T-helper 17 cell (primary cell): ENCODE measurements at places on chromosomes 7 and 10.

- no peak for DNase-seq
Measured at GRCh38 chr10:109696981-109697775, 226.1 kb downstream of the XPNPEP1 start.

DNA sequence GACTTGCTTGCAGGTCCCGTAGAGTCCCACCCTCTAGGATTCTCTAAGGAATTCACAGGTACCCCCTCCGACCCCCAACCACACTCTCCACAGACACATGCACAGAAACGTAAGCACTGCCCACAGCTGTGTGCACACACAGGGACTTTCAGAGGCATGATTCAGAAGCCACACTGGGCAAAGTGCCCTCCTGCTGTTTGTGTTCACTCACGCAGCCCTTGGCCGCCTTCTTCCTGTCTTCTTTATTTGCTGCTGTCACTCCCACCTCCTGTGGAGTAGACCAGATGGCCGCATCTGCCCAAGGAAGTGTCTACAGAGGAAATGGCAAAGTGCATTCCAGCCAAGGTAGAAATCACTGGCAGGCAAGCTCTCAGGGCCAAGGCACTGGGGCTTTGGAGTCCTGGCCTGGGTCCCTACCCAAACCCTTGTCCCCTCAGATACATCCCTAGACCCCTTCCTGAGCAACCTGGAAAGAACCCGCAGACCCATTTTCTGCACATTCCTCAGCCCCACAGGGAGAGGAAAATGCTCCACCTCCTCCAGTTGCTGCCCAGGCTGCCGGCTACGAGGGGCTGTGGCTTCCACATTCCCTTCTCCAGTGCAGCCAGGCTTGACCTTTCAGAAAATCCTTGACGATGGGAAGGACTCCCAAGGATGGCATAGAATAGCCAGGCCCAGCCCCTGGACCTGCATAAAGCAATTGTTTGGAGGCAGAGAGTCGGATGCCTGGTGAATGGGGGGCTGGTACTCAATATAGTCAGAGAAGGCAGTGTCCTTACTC, 21.6 kb upstream of the GIMAP8 start:
- no peak for DNase-seq

DNA sequence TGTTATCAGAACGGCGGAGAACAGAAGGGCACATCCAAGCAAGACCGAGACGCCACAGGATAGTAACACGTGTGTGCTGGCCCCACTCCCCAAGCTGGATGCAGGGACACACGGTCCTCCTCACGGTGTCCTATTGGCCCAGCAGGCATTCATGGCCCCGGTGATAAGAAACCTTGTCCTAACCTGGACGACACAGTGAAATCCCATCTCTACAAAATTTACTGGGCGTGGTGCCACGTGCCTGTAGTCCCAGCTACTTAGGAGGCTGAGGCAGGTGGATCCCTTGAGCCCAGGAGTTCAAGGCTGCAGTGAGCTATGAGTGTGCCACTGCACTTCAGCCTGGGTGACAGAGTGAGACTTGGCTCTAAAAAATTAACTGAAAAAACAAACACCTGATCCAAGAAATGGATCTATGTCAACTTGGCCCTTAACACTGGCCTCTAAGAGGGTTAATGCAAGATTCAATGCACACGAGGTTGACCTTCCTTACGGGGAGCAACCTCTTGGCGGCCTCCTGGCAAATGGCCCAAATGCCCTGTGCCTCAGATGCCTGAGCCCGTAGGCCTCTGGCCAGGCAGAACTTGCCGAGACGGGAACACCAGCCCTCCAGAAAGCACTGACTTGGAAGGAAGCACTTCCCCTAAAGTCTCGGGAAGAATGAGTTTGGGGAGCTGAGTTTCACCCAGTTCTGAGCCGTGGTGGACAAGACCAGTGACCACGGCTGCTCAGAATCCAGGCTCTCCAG, 72.3 kb downstream of the ZRANB1 start:
- DNase-seq = no peak

DNA sequence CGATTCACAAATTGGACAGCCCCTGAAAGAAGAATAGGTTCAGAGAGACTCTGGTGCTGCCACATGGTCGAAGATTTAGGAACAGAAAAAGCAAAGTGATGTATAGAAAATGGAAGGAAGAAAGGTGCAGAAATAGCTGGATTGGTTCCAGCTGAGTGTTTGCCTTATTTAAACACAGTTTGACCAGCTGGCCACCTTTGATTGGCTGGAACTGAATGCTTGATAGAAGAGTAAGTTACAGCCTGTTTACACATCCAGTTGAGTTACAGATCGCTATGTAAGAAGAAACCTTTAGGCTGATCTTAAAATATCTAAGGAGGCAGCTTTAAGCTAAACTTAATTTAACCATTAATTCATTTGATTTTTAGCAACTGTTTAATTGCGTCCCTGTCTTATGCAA, 40.3 kb upstream of the KAT6B start:
- no peak for DNase-seq

- no peak for DNase-seq
Measured at GRCh38 chr7:96183163-96183670, 138.7 kb downstream of the SLC25A13 start.

- DNase-seq = no peak
Measured at GRCh38 chr7:157177983-157178381, 39.3 kb downstream of the UBE3C start.

GRCh38 chr7:27148756-27149641, 1.4 kb upstream of the HOXA6 start:
- DNase-seq = no peak

- DNase-seq = no peak
Measured at GRCh38 chr10:58806323-58806722, 293.7 kb downstream of the BICC1 start.

DNA sequence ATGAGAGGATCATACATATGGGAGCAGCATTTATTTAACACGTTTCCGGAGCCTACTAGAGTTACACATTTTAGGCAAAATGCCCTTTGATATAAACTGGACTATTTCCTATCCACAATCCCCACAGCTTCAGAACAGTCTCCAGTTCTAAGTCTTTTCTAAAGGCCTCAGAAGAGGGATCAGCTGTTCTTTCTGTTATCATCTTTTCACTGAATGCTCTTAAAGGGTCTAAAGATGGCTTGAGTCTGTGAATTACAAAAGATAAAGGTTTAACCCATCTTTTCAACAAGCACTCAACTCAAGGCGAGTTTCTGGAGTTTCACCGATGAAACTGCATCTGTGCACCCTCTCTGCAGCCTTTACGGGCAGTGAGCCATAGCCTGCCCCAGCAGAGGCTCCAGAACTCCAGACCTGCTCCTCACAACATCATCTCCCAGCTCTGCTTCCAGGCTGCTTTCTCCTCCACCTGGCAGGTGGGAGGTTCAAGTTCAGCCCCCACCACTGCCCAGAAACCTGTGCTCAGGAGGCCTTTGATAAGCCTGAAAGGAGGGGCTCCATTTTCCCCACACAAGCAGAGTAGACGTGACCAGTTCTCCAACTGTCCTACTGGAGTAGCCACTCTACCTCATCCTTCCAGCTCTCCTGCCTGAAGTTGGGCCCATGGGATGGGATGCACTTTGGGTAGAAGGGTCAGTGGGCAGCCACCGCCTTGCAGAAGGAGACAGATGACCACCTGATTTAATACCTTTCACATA, 53.4 kb downstream of the HSPA12A start:
- no peak for DNase-seq

DNA sequence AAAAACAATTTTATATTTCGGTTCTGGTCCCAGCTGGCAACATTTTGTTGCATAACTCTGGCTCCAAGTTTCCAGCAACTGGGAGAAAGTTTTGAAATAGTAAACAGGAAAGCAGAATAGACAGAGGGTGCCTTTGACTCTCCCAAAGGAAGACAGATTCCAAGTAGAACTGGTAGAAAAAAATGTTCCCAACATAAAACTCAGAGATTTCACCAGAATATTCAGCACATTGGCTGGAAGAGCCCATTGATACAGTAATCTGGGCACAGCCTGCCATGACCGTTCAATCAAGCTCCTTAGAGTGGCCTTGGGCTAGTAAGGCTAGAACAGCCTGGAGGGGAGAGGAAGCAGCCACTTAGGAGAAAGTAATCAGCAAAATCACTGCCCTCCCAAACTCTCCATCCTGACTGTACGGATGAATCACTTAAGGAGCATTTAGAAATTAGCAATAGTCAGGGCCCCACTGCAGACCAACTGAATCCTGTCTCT, 120.4 kb downstream of the CUBN start:
- no peak for DNase-seq

DNA sequence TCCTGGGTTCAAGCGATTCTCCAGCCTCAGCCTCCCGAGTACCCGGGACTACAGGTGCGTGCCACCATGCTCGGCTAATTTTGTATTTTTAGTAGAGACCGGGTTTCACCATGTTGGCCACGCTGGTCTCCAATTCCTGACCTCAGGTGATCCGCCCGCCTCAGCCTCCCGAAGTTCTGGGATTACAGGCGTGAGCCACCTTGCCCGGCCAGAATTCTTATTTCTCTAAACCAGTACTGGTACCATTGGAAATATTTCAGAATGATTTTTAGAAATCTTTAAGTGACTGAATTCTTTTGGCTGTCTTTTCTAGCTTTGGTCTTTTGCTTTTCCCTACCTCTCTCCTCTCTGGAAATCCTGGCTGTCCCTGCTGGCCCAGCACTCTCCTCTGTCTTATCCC, 2.8 kb downstream of the GNAI1 start:
- no peak for DNase-seq

DNA sequence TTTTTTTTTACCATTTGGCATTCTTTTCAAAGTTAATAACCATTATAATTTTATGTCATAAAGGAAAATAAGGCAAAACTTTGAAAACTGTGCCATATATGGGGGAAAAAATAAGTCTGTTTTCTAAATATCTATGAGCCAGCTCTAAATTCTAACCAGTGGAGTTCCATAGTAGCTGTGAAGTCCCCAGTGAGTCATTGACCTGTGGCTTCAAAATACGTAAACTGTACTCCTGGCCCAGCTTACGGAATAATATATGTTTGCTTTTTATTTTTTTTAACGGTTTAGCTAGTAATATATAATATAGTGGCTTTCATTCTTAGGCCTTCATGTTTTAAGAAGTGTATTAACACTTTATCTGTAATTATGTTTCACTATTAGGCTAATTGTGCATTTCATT, 20.5 kb downstream of the ZRANB1 start:
- DNase-seq = no peak

- DNase-seq = no peak
Measured at GRCh38 chr10:51694086-51694768, 5.2 kb downstream of the CSTF2T start.

GRCh38 chr7:22420008-22420407, 63.1 kb upstream of the RAPGEF5 start:
- DNase-seq = no peak

DNA sequence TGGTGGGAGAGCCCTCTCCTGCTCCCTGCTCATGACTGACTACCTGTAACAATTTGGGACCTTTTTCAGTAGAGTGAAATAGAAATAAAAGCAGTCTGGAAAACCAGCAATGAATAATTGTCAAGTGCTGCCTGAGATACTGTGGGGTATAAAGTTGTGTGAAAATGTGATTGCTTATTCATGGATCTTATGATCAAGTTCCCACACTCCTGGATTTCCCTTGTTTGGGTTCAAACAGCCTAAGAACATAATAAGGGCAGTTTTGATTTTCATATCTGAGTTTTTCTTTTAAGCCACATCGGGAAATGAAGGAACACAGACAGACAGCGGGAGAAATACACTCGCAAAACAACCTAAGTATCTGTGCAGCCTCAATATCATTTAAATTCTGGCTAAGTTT, 52.9 kb downstream of the CALD1 start:
- DNase-seq = no peak

DNA sequence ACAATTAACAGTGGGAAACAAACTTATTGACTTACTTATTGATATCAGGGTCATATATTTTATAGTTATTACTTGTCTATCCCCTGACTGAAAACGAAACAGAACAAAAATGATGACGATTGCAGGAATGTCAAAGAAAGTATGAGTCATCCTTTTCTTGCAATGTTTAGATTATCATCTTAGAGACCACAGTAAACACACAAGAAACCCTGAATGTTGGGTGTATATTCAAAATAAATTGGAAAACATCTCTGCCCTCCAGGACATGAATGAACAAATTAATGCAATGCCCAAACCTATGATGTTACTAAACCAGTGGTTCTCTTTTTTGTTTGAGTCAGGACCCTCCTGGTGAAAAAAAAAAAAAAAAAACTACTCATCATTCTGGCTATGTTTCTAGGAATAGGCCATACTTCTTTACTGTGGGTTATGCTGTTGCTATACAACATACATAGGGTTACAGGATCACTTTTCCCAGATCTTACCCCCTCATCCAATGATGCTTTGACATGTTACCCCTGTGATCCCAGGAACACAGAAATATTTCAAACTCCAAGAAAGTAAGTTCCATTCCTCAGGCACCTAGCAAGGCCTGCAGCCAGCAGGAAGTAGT, 623.4 kb upstream of the IGFBP3 start:
- DNase-seq = no peak

GRCh38 chr7:101185258-101185839, 5.3 kb upstream of the NAT16 start:
- no peak for DNase-seq

GRCh38 chr10:102511583-102512274, 8.0 kb downstream of the SUFU start:
- DNase-seq = no peak

GRCh38 chr10:65793738-65794425, 1132.0 kb upstream of the LRRTM3 start:
- no peak for DNase-seq

- DNase-seq = no peak
Measured at GRCh38 chr7:17557251-17557671, 258.8 kb downstream of the AHR start.

GRCh38 chr10:458421-458851, 231.0 kb downstream of the DIP2C start:
- no peak for DNase-seq

- no peak for DNase-seq
Measured at GRCh38 chr10:63265222-63265617, 132.1 kb downstream of the NRBF2 start.

DNA sequence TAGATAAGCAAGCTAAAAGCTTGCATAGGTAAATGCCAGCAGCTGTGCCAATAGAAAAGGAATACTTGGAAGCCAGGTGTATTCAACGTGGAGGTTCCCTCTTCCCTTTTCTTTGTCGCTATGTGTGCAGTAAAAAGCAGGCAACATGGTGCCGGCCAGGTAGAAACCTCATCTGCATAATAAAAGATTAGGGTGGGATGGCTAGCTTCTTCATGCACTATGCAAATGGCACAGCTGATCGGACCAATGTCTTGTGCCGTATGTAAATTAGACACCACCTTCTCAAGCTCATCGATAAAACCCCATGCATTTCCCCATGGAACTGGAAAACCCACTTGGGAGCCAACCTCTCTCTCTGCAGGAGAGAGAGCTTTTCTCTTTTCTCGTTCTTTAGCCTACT, 150.9 kb upstream of the FOXK1 start:
- no peak for DNase-seq

GRCh38 chr10:84196083-84196482, 1.7 kb downstream of the CDHR1 start:
- no peak for DNase-seq
